ENCODE measurements at places on chromosomes 2 and 18.

DNA sequence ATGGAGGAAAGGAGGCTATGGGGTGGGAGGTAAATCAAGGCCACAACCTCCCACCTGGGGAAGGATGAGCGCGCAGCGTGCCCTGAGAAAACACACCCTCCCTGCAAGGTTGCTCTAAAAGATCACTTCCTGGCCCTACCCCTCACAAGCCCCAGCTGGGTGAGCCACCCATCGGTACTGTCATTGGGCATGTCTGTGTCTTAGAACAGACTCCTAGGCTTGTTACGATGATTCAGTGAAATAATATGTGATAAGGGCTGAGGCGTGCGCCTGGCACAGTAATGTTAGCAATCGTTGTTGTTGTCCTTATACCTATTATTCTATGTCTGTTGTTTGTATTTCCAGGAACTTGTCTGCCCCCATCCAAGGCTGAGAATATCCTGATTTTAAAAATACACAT lies 175.1 kb downstream of the ZFP36L2 start:
- DNase-seq: no peak

DNA sequence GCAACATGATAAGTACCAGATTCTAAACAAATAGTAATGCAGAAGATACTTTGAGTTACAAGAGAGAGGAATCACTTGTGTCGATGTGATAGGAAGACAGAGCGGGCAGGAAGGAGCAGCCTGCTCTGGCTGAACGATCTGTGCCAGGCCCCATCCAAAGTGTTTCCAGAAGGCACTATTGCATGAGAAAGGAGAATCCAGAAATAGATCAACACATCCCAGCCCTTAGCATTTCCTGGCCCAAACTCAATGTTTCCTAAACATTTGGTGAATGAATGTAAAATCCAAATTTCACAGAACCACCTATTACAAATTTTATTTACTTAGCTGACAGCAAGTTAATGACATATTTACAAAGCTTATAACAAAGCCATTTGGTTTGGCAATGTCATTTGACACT lies 257.2 kb downstream of the TXNL1 start:
- DNase-seq: no peak

DNA sequence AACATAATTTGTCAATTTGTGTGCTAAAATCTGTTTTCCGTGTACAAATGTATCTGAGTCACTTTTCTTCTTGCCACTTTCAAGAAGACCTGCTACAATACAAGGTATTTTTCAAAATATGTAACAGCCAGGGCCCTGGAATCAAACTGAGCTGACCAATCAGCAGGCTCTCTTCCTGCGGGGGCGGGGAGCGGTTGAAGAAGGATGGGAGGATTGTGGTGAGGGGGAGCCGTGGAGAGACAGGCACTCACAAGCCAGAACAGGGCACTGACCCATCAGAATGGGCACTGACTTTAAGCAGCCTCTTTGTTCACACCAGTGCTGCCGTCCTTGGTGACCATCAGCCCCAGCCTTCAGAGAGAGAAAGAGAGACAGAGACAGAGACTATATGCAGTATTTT lies 40.6 kb upstream of the CCNYL1 start:
- DNase-seq: no peak

- no peak for DNase-seq
Observed at GRCh38 chr2:6495466-6495865, 370.2 kb downstream of the CMPK2 start.

DNA sequence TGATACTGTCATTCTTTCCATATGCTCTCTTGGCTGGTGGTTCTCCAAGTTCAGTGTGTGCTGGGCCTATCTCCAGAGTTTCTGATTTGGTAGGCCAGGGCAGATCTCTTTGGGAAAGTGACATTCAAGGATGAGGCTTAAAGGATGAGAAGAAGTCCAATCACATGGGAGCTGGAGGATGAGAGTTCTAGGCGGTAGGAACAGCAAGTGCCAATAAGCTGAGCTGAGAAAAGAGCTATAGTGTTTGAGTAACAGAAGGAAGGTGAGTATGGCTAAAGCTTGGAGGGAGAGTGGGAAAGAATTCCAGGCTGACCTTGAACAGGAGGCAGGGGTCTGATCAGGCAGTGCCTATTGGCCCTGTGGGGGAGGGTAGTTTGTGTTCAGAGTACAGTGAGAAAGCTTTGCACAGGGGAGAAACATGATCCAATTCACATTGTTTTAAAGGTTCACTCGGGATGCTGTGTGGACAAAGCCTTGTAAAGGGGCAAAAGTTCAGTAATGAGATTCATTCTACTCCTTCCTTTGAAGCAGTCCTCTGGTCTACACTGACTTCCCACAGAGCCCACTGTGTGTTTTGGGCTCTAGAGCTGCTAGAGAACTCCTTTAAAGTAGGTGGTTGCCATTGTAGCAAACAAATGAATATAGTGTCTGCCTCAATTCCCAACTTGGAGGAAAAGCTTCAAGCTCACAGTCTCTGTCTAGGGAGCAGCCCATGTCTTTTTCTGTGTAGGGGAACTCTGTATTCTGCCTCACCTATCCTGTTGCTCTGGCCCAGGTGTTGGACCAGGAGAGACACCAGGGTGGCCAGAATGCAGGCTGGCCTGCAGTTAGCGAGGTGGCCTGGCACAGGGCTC lies 81.8 kb downstream of the FASTKD2 start:
- DNase-seq: no peak

- DNase-seq: no peak
Observed at GRCh38 chr2:238797537-238797936, 50.3 kb upstream of the TWIST2 start.

DNA sequence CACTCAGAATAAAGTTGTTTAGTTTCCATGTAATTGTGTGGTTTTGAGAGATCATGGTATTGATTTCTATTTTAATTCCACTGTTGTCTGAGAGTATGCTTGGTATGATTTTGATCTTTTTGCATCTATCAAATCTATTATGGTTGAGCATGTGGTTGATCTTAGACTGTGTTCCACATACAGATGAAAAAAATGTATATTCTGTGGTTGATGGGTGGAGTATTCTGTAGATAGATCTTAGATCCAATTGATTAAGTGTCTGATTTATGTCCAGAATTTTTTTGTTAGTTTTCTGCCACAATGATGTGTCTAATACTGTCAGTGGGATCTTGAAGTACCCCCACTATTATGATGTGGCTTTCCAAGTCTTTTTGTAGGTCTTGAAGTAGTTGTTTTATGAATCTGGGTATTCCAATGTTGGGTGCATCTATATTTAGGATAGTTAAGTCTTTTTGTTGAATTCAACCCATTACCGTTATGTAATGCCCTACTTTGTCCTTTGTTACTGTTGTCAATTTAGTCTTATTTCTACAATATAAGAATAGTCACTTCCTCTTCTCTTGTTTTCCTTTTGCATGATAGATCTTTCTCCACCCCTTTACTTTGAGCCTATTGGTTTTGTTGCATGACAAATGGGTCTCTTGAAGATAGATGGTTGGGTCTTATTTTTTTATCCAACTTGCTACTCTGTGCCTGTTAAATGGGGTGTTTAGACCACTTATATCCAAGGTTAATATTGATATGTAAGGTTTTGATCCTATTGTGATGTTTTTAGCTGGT lies 101.8 kb downstream of the TRABD2A start:
- no peak for DNase-seq
